ENCODE measurements at places on chromosomes 1 and 21. TPM values are rescaled to one million over a fixed set of nuclear protein-coding genes. Genes with fewer than 3 reads are reported as not detected.

Gene RGS4
- polyA plus RNA-seq, result 6.0 TPM

Gene DDR2
- 17.5 TPM for polyA plus RNA-seq

Gene PCP4
- polyA plus RNA-seq, result 13.3 TPM

Gene BARHL2
- polyA plus RNA-seq, result not detected

Gene S100A9
- polyA plus RNA-seq, result 18.2 TPM

Gene CYP2J2
- polyA plus RNA-seq, result 0.63 TPM

Gene RNU1-1
- polyA plus RNA-seq, result not detected

Gene C1orf87
- polyA plus RNA-seq, result not detected

Gene SELENBP1
- polyA plus RNA-seq, result 54.1 TPM
